ENCODE measurements at places on chromosomes 4 and X.

GRCh38 chr4:52600275-52600674 is 58.8 kb downstream of the USP46 start:
- no peak for DNase-seq

- DNase-seq, result no peak
Observed at GRCh38 chr4:86223472-86223871, 136.4 kb downstream of the MAPK10 start.

GRCh38 chrX:26871967-26872366 is 591.2 kb downstream of the PPP4R3C start:
- DNase-seq, result no peak

DNA sequence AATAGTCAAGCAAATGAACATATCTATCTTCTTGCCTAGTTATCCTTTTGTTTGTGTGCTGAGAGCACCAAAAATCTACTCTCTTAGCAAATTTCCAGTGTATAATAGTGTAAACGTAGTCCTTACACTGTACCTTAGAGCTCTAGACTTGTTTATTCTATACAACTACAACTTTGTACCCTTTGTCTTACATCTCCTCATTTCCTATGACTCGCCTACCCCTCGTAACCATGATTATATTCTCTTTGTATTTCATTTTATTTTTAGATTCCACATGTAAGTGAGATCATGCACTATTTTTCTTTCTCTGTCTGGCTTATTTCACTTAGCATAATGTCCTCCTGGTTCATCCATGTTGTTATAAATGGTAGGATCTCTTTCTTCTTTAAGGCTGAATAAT is 37.6 kb downstream of the MAGEB5 start:
- no peak for DNase-seq

DNA sequence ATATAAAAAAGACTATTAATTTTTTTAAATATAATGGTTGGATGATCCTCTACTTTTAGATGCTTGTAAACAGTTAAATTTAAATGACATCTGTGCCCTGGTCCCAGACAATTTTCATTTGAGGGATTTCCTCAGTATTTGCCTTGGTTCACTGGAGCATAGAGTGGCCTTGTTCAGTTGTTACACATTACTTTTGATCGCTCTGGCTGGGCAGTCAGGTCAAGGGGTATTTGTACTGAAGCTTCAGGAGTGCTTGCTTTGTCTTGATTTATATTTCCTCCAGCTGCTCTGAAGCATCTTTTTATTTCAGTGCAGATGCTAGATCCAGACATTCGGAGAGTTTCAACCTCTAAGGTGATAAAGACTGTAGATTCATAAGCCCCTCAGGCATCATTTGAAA is 50.0 kb downstream of the COMMD8 start:
- no peak for DNase-seq

DNA sequence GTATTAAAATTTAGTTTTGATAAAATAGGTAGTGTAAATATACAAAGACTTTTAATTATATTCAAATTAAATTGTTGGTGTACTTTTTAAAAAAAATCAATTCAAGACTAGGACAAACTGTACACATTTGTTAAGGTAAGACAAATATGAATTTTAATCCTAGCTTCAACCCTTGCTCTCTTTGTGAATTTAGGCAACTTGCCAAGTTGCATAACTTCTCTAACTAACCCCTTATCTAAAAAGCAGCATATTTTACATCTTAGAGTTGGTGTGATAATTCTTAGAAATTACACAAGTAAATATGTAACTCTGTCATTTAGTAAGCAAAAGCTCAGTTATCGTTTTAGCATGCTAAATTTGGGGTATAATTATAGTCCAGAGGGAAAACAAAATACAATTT is 78.1 kb upstream of the FSTL5 start:
- no peak for DNase-seq

DNA sequence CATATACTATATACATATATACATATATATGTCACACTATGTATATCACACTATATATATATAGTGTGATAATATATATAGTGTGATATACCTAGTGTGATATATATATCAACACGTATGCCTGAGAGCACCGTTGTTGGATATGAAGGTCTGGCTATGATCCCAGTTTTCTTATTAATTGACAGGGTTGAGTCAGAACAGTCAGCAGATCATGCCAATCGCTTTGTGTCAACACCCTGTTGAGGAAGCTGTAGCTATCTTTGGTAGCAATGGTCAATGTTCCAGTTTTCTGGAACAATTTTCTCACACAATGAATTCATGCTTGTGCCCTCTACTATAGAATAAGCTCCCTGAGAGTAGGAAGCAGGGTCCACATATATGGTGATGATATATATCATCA is 496.0 kb upstream of the AGA start:
- DNase-seq, result no peak

Data from AG09319 (cell line).